CD4-positive, alpha-beta T cell (primary cell): ENCODE measurements at places on chromosomes 2 and 18.

- DNase-seq, result no peak
Observed at GRCh38 chr2:120886534-120887319, 151.1 kb downstream of the GLI2 start.

DNA sequence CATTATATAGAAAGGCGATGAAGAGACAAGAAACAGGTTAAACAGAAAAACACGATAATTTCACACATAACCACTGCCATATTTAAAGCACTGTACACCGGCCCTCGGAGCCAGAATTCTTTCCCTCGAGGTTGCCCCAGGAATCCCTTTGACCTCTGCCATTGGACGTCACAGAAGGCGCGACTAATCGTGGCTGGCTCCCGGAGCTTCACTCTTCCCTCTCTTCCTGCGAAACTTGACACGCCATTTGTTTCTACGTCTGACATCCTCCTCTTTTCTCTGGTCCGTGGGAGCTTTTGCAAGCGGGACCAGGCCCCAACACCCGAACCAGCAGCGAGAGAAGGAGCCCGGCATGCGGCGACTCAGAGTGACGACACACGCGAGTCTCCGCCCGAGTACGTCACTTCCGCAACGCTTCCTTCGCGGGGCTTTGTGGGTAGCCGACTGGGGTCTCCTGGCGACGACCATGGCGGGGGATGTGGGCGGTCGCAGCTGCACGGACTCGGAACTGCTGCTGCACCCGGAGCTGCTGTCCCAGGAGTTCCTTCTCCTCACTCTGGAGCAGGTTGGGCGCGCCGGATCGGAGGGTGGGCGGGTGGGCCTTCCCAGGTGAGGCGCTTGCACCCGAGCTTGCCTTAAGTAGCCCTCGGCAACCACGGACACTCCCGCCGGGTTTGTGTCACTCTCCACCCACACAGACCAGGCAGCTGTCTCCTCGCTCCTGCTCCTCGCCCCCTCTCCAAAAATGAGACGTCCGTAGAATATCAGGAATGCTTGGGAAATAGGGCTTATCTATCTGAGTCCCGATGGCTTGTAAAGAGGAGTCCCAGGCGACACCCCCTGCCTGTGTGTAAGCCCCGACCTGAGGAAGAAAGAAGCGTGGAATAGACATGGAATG is at the start of gene C2orf49:
Gene C2orf49, plus strand, starts transcription at position 419 of the 898 bp plus-strand sequence. Its CDS starts 48 bp downstream, at position 467.
- DNase-seq, result peak; percentile 85

GRCh38 chr2:3453190-3453999 is 65.9 kb downstream of the ADI1 start:
- DNase-seq, result no peak

DNA sequence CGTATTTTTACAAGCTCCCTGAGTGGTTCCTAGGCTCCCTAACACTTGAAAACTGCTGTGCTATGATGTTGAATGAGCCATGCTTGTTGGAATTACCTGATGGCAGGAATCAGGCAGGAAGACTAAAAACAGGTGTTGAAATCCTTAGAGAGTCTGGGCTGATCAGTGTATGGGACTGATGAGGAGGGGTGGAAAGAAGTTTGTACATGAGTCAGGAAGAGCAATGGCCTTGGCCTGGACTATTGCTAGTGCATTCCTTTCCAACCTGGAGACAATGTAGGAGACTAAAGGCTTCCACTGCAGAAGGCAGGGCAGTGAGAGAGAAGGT is 25.0 kb upstream of the TMBIM1 start:
- no peak for DNase-seq

DNA sequence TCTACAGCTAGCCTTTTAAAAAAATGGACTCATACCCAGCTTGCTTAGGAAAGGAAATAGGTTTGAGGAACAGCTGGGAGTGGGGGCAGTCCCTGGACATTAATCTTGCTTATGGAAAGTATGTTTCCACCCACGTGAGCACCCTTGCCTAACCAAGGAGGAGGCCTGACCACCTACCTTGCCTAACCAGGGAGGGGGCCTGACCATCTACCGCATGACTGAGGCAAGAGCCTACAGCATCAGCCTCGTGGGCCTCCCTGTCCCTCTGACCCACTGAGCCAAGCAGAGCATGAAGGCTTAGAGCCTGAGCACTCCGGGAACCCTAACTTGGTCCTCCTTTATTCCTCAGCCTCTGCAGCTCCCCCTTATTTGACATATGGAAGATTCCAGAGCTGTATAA is 20.2 kb downstream of the PRKAG3 start:
- DNase-seq, result no peak

GRCh38 chr18:2985628-2986027 is 27.3 kb downstream of the LPIN2 start:
- no peak for DNase-seq

- DNase-seq, result peak; percentile 14
Observed at GRCh38 chr2:144323946-144324345, 196.0 kb downstream of the ZEB2 start.

- no peak for DNase-seq
Observed at GRCh38 chr2:120826716-120827410, 91.2 kb downstream of the GLI2 start.

DNA sequence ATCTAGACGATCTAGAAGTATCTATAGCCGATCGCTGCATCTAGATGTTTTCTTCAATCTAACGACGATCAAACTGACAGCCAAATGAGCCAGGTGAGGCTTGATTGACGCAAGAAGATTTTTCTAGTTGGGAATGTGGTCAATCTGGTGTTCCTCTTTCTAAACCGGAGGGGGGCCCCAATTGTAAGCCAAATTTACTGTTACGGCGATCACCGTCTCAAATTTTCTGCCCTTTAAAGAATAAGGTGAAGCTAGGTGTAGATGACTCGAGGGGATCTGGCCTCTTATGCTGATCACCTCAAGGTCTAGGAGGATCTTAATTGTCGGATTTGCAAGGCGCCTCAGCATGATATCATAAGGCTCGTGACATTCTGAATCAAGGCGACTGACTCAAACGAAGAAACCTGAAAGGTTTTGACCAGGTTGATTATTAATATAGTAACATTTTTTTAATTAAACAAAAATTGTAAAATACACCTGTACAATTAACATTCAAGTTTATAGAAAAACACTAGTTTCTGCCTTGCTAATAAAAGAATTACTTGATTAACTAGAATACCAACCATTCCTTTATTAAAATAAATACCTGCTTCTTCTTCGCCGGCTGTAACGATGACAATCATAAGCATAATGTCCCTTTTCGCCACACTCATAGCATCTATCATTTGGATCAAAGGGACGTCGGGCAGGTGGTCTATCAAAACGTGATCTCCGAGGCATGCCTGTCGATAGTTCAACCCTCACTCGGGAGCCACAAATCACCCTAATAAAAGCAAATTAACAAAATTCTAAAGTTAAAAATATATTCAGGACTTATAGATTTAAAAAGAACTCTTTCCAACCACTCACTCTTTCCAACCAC is 2.0 kb downstream of the SRSF7 start:
- DNase-seq, result no peak

GRCh38 chr2:20501974-20502373 is 55.1 kb downstream of the RHOB start:
- DNase-seq, result no peak

DNA sequence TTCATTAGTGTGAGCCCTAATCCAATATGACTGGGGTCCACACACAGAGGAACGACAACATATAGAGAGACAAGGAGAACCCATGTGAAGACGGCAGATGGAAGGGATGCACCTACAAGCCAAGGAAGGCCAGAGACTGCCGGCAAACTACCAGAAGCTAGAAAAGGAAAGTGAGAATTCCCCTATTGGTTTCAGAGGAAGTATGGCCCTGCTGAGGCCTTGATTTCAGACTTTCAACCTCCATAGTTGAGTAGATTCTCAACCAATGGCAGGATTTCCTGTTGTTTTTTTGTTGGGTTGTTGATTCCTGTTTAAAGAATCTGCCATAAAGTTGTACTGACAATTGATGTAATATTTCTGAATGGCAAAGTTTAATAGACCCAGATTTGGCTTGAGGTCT is 241.5 kb downstream of the SATB2 start:
- no peak for DNase-seq

- DNase-seq, result no peak
Observed at GRCh38 chr2:157257312-157258252, at the start of gene GALNT5. TSS of gene GALNT5 (plus strand) at chr2:157257705. CDS start at chr2:157258083, 378 bp downstream.

- peak; percentile 30 for DNase-seq
Observed at GRCh38 chr18:9711361-9712129, 3.4 kb downstream of the RAB31 start.

- DNase-seq, result no peak
Observed at GRCh38 chr18:58915995-58916394, 51.3 kb downstream of the ZNF532 start.

DNA sequence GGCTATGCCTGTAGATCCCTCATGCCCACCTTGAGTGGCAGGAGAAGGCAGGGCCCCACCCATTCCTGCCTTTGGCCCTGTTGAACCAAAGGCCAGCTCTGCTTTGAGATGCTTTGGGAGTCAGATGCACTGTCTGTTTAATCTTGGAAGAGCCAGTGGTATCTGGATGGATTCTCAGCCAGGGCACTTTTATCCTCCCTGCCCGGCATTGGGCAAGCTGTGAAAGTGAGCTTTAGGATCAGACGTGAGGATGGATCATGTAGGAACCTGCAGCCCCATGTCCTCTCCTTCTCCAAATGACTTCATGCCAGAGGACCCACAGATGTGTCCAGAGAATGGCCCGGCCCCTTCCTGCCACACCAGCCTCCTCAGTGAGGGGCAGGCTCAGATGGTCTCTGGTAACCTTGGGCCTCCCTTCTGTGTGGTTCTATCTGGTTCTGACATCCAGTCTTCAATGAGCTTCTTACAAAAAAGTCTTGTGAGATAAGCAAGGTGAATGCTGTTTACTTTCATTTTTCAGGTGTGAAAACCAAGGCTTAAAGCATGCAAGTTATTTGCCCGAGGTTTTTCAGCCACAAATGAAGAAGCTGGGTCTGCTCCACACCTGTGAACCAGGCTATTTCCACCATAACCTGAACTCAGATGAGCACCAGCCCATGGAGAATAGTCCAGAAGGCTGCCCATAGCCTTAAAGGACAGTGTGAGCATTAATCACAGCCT is 123.8 kb downstream of the KCTD1 start:
- no peak for DNase-seq

- no peak for DNase-seq
Observed at GRCh38 chr2:20247084-20247483, 22.2 kb upstream of the SDC1 start.

- no peak for DNase-seq
Observed at GRCh38 chr2:46193356-46193755, 103.9 kb upstream of the EPAS1 start.

- no peak for DNase-seq
Observed at GRCh38 chr2:1353124-1353523, 60.1 kb upstream of the TPO start.

GRCh38 chr2:105592288-105592687 is 152.4 kb upstream of the NCK2 start:
- no peak for DNase-seq

DNA sequence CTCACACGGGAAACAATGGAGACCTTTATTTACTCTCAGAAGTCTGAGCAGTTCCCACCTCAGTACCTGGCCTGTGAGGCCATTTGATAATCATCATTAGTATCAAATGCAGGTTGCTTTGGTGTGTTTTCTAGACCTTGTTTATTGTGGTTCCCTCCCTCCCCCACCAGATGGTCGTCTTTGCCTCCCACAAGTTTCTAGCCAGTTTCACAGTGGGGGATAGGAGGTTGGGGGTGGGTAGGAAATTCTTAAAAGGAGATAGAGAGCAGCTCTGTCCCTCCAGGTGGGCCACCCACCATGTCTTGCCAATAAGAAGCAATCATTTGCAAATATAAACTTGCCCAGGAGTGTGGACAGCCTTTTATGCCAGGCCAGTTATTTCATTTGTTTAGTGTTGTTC is 31.3 kb downstream of the SETBP1 start:
- DNase-seq, result no peak

GRCh38 chr18:50720325-50720674 is 99.5 kb downstream of the MRO start:
- no peak for DNase-seq

DNA sequence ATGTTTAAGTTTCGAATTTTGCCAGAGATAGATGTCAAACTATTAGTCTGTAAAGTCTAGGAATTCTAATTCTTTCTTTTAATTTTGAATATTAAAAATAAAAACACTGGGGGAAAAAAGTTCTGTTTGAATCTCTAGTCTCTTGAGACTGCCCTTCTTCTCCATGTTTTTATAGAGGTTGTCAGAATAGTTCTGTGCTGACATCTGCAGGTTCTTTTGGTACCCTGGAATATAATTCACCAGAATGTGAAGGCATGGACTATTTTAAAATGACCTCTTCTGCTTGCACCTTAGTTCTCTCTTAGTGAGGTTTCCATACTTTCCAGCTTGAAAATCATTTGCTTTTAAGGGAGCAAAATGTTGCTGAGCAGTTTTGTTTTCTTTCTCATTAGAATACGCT is 121.0 kb upstream of the MSTN start:
- DNase-seq, result no peak

- no peak for DNase-seq
Observed at GRCh38 chr2:240930096-240930630, 24.0 kb downstream of the CROCC2 start.

DNA sequence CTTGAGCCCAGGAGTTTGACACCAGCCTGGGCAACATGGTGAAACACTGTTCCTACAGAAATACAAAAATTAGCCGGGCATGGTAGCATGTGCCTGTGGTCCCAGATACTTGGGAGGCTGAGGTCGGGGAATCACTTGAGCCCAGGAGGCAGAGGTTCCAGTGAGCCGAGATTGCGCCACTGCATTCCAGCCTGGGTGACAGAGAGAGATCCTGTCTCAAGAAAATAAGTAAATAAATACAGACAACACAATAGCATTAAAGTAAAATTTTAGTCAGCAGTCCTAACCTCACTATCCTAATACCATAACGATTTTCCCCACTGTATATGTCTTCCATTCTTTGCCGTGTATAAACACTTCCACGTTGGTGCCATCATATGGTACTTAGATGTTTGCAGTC is 83.0 kb upstream of the MBOAT2 start:
- DNase-seq, result no peak

GRCh38 chr2:53737091-53737490 is 30.5 kb upstream of the CHAC2 start:
- DNase-seq, result no peak
